ENCODE measurements at places on chromosomes 1 and 21.

DNA sequence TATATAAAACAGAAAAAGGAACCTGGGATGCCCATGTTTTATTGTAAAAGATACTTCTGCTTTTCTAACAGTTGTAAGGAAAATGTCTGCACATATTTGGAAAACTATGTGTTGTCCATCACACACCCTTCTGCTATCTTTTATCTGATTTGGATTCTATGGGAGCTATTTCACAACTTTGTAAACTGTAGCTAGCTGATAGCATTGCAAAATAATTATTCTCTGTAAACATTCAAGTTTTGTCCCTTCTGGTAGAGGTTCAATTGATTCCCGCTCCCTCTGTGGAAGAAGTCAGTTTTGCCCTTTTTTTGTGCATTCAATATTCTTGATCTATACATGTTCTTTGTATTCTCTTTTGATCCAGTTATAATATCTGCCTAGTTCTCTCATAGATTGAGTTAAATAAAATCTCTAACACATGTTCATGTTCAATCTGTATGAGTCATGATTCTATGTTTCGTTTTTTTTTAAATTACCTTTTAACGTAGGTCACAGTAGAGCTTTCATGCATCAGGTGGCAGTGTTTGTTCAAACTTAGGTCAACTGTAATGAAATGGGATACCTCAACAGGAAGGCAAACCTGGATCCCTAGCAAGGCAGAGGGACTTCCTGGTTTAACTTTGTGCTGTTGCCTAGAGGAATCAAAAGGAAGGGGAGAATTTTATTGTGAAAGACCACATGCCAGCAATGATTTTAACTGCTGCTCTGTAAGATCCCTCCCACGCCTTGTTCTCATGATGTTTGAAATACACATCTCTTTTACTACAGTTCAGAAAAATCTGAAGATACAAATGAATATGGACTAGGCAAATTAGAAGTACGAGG, 26.0 kb upstream of the BCL9 start:
- no peak for DNase-seq

GRCh38 chr1:89540406-89540970, 15.9 kb downstream of the LRRC8B start:
- no peak for DNase-seq

- DNase-seq, result no peak
Observed at GRCh38 chr1:24572301-24572700, 16.4 kb downstream of the NCMAP start.

DNA sequence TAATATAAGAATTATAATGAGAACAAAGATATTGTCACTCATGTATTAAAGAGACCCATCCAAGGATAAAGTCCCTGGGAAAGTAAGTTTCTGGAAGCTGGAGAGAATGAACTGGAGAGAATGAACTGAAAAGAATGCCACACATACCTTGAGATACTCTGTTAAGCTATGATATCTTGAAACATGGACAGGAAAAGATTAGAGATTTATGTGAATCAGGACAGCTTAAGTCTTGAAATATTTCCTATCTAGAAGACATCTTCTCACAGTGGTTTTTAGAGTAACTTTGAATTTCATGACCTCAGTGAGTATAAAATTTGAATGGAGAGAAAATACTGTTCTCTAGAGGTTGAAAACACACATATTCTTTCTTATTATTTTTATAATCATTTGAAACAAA, 201.3 kb upstream of the HMCN1 start:
- no peak for DNase-seq

- DNase-seq, result no peak
Observed at GRCh38 chr1:29640428-29640785, 404.1 kb downstream of the PTPRU start.
